A172 (cell line): ENCODE measurements at places on chromosomes 3 and 15.
A peak's percentile ranks its signal among the peaks of the same experiment; 100 is the strongest.

DNA sequence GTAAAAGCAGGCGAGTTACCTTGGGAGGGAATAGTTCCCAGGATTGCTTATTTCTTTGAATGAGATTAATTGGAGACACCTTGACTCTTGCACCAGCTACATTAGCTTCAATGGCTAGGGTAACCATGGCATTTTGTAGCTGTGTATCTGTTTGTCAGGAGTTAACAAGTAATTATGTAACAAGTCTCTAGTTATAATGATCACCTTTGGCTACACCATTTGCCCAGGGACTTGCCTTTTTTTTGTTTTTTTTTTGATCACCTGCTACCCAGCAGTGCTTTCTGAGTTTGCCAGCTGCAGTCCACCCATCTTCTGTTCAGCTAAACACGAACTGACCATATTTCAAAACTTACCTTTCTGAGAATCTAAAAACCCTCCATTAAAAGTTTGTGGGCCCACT, 2.2 kb downstream of the MED12L start:
- no peak for DNase-seq

GRCh38 chr3:57919987-57920386, 88.2 kb upstream of the FLNB start:
- DNase-seq, result no peak

DNA sequence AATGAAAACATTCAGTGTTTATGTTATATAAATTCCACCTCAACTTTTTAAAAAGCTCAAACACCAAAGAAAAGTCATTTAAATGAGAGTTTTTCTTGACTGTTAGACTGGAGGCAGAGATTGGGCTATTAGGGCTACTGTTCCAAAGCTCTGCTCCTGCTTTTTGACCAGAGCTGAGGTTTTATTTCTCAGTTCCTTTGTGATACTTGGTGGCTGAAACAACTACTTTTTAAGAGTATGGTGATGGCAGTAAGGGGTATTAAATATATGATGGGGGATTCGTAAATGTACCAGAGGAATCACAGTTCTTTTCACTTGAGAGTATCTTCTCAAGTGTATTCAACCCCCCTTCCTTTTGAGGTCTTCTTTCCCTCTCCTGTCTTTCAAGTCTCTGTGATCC, 186.1 kb upstream of the CGNL1 start:
- no peak for DNase-seq

DNA sequence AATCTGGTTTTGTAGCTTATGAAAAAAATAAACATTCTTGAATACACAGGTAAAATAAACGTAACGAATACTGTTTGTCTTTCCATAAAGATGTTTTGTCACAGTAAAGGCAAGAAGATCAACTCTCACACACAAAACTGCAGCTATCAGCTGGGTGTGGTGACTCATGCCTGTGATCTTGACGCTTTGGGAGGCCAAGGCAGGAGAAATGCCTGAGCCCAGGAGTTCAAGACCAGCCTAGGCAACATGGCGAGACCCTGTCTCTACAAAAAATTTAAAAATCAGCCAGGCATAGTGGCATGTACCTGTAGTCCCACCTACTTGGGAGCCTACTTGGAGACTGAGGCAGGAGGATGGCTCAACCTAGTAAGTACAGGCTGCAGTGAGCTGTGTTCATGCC, 39.6 kb downstream of the CBLB start:
- DNase-seq, result peak; percentile 17
